Hepatocyte (in vitro differentiated cells): ENCODE measurements at places on chromosomes 7 and 10.

DNA sequence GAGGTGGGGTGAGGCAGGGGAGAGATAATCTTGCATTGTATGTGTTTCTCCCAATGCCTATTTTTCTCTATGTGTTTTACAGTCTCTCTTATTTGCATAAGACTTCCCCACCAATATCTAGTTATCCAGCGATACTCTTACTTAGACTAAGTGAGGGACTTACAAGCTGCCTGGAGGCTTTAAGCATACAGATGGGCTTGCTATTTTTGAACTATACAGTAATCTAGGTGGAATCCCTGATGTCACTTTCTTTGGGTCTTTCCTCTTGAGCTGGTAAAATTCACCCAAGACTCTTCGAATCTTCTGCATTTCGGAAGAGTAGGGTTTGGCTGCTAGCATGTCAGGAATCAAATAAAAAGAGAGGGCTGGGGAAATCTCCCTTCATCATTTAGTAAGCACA lies 76.6 kb downstream of the NDUFB2 start:
- DNase-seq, result no peak

- DNase-seq, result peak; percentile 16
Observed at GRCh38 chr7:67406976-67407375, 410.3 kb downstream of the TYW1 start.

DNA sequence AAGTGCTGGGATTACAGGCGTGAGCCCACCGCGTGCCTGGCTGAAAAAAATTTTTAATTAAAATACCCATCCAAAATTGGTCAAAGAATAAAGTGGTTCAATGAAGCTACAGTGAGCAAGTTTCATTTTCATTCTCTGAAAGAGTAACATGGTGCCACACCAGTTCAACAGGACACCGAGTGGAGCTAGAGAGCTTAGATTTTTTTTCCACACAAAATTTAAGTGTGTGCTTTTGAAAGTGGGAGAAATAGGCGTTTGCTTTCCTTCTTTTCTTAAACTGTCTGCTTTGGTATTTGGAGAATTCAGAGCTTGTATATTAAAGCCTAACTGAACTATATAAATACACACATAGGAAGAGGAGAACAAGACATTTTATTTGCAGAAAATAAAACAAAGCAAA lies 43.4 kb downstream of the BPGM start:
- DNase-seq, result peak; percentile 72

DNA sequence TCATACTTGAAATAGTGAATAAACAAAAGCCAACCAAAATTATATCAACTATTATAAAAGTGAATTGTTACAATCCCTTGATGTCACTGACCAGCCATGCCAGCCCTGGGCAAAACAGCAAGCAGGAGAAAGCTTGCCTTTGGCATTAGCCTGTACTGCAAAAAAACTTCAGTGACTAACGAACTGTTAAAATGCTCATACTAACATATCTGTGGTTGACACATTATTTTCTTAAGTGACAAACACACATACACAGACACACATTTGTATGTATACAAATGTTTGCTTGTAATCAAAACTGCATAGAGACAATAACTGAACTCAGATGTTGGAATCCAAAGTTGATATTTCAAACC lies 29.5 kb downstream of the CHCHD3 start:
- DNase-seq, result no peak
